ENCODE measurements at places on chromosomes 7 and 10. TPM values are rescaled to one million over a fixed set of nuclear protein-coding genes. Genes with fewer than 3 reads are reported as not detected.

Gene POLR3A
- total RNA-seq = 11.9 TPM

Gene HOXA3
- total RNA-seq = 2.6 TPM

Gene CPVL
- total RNA-seq = 12.3 TPM

Gene ASB10
- total RNA-seq = not detected

Gene PRF1
- not detected for total RNA-seq

Gene MYL10
- 0.75 TPM for total RNA-seq

Gene HOXA13
- 0.11 TPM for total RNA-seq

Gene HPS6
- 31.3 TPM for total RNA-seq

Gene ACTR1A
- 70.9 TPM for total RNA-seq

Gene THSD7A
- 0.38 TPM for total RNA-seq

Gene EEF1AKMT2
- 28.7 TPM for total RNA-seq

Gene MYO3A
- not detected for total RNA-seq

Gene JAZF1
- total RNA-seq = 0.93 TPM

Gene TRIL
- total RNA-seq = 0.37 TPM

Gene NANOS1
- 9.7 TPM for total RNA-seq

Gene LIPJ
- not detected for total RNA-seq

Gene PSD
- 0.11 TPM for total RNA-seq

Gene WNT8B
- total RNA-seq = 0.11 TPM

Gene GBX1
- total RNA-seq = not detected

Gene LRRD1
- total RNA-seq = 0.15 TPM

Gene SERPINE1
- total RNA-seq = 1.4 TPM

Gene NME8
- total RNA-seq = not detected

Gene ASB4
- total RNA-seq = not detected

Gene MKI67
- total RNA-seq = 83.6 TPM

Gene UNCX
- not detected for total RNA-seq

Gene C10orf62
- total RNA-seq = 0.56 TPM

Gene PAPSS2
- 19.0 TPM for total RNA-seq

Gene POLR1F
- total RNA-seq = 21.5 TPM

Gene PNLIP
- total RNA-seq = not detected

Gene ARHGEF35
- not detected for total RNA-seq

Gene CCDC172
- not detected for total RNA-seq

Gene EIF4H
- 322 TPM for total RNA-seq

Gene NXPH1
- total RNA-seq = not detected

Gene FFAR4
- total RNA-seq = 0.08 TPM

Gene CNTNAP2
- total RNA-seq = 0.69 TPM

Gene GDF10
- not detected for total RNA-seq

Gene NUTM2B
- 0.42 TPM for total RNA-seq

Gene TMEM254
- total RNA-seq = 10.3 TPM

Gene GARIN1A
- 1.1 TPM for total RNA-seq

Gene RBM20
- total RNA-seq = 0.64 TPM

Gene ABCB4
- total RNA-seq = 3.1 TPM

Gene SEMA3D
- 3.9 TPM for total RNA-seq

Gene PLEKHS1
- total RNA-seq = 0.04 TPM

Data from A375 (cell line).